ENCODE measurements at places on chromosomes 1 and 21. TPM values are rescaled to one million over a fixed set of nuclear protein-coding genes. Genes with fewer than 3 reads are reported as not detected.

Gene TMEM125
- not detected for total RNA-seq

- peak; percentile 10 for DNase-seq
These were observed 4.8 kb upstream of the HEATR1 start for GRCh38 chr1:236608930-236609726.

- no peak for DNase-seq
These were observed 3.6 kb upstream of the SLC16A4 start for GRCh38 chr1:110394493-110394820.

GRCh38 chr1:232891656-232892317 lies 58.6 kb upstream of the NTPCR start:
- no peak for DNase-seq

DNA sequence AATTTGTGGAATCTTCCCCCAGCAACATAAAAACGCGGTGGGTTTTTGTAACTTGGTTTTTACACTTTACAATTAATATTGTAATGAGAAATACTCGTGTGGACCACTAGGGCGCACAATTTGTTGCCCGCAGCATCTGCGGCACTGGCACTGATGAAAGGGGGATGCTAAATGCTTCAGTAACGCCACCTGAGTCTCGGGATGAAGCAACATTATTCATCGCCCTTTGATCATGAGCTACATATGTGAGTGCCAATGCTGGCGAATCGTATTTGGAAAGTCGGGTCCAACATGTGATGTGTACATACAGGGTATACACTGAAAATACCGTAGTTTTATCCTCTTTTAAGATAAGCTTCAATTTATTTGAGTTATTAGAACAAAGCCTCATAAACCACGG lies 34.2 kb upstream of the COX20 start:
- DNase-seq = no peak

DNA sequence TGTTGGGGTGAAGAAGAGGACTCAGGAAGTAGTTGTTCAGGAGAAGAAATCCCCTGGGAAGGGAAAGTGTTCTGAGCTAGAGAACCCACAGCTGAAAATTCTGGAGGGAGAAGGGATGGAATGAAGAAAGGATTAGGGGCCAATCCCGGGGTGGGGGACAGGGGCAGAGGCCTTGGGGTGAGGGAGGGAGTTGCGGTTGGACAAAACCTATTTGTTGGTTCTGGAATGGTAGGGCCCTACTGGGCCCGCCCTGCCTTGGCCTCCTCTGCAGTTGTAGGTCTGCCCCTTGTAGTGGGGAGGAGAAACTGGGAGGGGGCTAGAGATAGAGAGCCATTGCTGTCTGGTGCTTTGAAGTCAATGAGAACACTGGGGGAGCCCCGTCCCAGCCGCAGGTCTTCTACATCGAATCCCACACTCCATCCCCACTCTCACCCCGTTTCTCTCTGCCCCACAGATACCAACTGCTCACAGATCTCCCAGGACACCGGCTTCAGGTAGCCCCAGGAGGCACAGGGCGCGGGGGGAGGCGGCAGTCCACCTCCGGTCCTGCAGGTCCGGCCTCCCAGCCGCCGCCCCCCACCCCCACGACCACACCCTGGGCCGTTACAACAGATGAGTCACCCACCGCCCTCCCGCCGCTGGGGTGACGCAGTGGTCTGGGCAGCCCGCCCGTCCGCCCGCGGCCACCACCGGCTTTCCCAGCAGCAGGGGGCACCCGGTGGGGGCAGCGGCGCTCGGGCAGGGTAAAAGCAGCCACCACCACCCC lies 1.1 kb downstream of the TAGLN2 start:
- DNase-seq = peak; percentile 97

DNA sequence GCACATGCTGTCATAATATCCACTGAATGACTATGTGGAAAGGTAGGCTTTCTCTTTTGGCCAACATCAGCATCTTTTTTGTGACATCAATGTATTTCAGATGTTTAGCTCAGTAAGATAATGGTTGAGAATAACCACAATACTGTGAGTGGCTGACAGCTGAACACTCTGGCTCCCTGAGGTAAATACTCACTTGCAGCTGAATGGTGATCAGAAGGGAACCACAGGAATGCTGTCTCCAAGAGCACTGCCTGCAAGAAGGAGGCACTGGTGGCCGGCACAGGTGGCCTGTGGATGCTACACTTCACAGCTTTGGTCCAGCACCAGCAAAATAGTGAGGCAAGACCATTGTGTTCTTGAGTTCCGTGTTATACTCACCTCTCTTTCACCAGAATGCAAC lies 118.7 kb upstream of the PPM1J start:
- no peak for DNase-seq

DNA sequence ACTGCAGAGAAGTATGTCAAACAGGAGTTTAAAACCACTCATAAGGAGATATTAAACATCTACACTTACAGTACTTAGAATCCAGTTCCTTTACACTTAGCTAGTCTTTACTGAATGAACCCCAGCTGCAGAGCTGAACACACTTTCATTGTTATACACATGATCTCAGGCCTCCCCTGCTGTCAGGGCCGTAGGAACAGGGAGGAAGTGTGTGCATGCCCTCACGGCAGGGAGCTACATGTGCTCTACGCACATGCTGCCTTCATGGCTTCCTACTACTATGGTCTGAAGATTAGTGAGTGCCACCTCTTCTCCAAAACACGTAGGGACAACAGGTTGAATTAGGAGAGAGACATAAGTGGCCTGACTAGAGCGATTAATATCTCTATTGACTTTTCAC lies 191.5 kb downstream of the SIPA1L2 start:
- DNase-seq = no peak

DNA sequence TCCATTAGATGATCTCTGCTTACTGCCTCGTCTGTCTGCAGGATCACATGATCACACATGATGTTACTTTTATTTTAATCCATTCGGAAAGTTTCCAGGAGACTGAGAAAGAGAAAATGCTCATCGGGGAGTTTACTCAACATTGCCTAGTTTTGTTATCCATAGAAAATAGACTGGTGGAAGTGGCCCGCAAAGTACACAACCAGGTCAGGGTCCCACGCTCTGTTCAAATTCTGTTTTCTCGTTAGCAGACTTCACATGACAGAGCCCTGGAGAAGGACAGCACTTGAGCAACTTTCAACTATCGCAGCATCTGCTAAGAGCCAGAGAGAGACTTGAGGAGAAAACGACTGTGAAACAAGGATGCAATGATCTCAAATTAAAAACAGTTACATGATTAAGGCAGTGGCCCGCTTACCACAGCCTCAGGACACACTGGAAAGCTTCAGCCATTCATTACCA lies 44.2 kb downstream of the ADAMTS1 start:
- no peak for DNase-seq

DNA sequence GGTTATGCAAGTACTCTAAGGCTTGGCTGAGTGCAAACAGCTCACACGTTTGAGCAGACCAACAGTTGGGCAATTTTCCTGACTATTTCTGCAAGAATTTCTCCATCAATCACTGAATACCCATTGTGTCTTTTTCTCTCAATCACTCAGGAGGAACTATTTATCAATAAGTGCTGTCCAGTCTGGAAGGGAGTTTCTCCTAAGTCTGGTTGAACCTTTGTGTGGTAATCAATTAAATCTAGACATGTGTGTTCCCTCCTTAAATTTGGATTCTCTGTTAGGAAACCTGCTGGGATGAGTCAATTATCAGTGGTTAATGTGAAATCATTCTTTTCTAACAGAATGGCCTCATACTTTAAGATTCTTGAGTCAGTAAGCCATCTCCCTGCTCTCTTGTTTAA lies 6.8 kb upstream of the AADACL3 start:
- no peak for DNase-seq

- peak; percentile 32 for DNase-seq
These were observed 3.7 kb upstream of the FOXO6 start for GRCh38 chr1:41357451-41358101.

DNA sequence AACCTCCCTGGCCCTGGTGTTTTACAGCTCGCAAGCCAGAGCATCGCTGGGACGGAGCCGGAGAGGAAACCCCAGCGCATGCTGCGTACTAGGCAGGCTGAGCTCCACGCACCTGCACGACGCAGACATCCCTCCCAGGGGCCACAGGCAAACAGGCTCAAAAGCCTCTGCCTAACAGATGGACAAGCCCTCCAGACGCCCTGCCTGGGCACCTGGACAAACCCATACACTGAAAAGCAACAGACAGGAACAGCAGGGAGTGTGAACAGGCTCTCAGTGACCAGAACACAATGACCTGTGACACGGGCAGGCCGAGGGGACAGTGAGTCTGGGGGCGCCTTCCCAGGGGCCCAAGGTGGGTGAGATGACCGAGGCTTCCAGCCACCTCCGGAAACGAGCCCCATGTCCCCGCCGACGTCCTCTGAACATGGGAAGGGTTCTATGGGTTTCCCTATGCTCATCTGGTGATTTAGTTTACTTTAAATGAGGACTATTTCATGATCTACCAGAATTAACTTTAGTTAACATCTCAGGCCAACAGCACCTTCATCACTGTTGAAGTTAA lies 40.3 kb downstream of the NPHP4 start:
- DNase-seq = no peak

- DNase-seq = peak; percentile 22
These were observed 9.8 kb downstream of the SLC9A1 start for GRCh38 chr1:27144920-27145661.

DNA sequence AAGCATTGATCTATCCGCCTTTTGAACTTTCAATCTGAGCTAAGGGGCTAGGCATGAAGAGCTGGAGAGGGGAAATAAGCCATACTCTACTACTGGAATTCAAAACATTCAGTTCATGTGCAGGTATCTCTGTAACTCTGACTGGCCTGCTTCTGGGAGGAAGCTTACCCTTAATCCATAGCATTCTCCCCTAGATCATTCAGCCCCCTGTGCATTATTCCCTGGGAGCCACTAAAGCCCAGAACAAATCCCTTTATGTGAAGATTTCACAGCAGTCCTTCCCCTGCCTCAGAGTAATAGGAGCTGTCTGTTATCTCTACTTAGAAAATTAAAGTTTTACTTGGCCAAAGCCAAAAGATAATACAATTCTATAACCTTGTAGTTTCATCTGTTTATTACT lies 300.7 kb downstream of the SEC16B start:
- DNase-seq = no peak

Gene CITED4
- total RNA-seq = 1.2 TPM

DNA sequence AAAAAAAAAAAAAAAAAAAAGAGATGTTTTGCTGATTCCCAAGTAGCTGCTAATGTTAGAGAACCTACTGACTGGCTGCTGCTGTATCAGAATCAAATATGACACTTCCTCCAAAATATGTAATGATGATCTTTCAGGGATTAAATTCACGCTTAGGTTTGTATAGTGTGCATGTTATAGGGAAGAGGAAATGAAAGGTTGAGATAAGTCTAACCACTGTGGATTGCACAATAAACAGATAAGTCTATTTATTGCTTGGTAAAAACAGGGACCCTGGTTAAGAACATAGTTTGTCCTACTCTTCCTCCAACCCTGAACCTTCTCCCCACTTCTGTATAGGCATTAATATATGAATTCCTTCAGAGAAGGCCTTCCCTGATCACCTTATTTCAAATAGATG lies 13.2 kb downstream of the RC3H1 start:
- DNase-seq = no peak

DNA sequence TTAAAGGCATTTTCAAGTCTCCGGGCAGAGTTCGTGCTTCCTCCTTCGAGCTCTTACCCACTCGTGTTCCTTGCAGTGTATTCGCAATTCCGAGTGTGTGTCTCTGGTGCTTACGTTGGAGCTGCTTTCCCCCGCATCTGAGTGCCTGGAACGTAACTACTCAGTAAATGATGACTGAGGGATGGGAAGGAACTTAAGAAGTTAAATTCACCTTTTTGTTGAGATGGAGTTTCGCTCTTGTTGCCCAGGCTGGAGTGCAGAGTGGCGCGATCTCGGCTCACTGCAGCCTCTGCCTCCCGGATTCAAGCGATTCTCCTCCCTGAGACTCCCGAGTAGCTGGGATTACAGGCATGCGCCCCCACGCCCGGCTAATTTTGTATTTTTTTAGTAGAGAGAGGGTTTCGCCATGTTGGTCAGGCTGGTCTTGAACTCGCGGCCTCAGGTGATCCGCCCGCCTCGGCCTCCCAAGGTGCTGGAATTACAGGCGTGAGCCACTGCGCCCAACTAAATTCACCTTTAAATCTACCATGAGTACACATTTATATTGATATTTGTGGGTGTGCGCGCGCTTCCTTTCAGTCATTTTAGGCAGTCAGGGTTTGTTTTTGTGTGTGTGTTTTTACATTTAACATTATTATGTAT lies 837 bp downstream of the NDUFS5 start:
- no peak for DNase-seq

- DNase-seq = no peak
These were observed 27.6 kb downstream of the NUP133 start for GRCh38 chr1:229480495-229480894.
